ENCODE measurements at places on chromosomes 2 and 18.

GRCh38 chr2:17363846-17364245, 154.4 kb downstream of the RAD51AP2 start:
- no peaks in the 10 kb centered on the region for H3K36me3 ChIP-seq

DNA sequence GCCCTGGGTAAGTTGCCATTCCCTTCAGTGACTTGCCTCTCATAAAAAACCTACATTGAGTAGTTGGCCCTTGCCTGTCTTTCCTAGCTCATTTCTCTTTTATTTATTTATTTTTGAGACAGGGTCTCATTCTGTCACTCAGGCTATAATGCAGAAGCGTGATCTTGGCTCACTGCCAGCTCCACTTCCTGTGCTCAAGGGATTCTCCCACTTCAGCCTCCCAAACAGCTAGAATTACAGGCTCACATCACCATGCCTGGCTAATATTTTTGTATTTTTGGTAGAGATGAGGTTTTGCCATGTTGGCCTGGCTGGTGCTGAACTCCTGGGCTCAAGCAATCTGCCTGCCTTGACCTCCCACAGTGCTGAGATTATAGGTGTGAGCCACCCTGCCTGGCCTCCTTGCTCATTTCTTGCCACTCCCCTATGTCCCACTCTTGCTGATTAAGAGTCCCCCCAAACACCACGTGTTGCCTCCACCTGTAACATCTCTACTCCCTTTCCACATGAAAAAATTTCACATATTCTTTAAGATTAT, 12.6 kb downstream of the EVA1A start:
- H3K4me1 ChIP-seq: no peaks in the 10 kb centered on the region
- H3K36me3 ChIP-seq: no peaks in the 10 kb centered on the region
- peaks cover 4% of the 10 kb centered on the region for H3K27me3 ChIP-seq
- no peak for DNase-seq
- no peak overlapping the region for H3K4me3 ChIP-seq

DNA sequence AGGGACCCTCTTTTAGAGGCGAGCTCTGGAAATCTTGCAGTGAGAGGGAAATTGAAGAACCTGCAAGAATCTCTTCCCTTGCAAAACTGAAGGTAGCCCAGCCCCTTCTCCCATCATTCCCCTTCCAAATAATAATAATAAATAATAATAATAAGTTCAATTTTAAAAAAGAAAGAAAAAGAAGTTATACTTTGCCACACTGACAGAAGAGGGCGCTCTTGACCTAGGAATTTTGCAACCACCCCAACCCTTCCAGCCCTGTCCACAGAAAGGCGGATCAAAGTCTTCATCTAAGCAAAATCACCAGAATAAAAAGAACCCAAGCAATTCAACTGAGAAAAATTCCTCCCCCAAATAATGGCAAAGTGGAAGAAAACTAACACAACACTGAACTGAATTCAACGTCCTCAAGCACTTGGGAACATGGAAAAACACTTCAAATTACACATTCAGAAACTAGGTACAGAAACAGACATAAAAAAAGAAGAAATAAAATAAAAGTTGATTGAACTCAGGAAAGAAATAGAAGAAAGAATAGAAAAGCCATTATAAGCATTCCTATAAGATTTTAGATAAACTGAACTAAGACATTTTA, 98.9 kb upstream of the GLS start:
- DNase-seq: no peak
- no peaks in the 10 kb centered on the region for H3K27me3 ChIP-seq
- H3K36me3 ChIP-seq: no peaks in the 10 kb centered on the region
- no peak overlapping the region for H3K4me3 ChIP-seq

DNA sequence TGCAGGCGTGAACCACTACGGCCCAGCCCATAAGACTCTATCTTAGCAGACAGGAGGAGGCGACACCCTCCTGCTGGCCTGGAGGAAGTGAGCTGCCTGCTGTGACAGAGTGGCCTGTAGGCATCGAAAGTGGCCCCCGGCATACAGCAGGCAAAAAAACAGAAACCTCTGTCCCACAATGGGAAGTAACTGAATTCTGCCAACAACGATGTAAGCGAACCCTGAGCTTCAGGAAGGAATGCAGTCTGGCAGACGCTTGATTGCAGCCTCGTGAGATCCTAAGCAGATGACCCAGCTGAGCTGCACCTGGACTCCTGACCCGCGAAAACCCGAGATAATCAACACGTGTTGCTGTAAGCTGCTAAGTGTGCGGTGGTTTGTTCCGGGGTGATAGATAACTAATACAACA, 13.6 kb downstream of the MRO start:
- no peak for DNase-seq
- no peak overlapping the region for H3K27ac ChIP-seq
- no peak overlapping the region for H3K4me3 ChIP-seq
- H3K4me1 ChIP-seq: no peaks in the 10 kb centered on the region

- H3K27me3 ChIP-seq: no peaks in the 10 kb centered on the region
- H3K4me3 ChIP-seq: no peak overlapping the region
- no peaks in the 10 kb centered on the region for H3K4me1 ChIP-seq
- no peak overlapping the region for H3K27ac ChIP-seq
- no peak for DNase-seq
Observed at GRCh38 chr2:36912695-36913094, 53.6 kb downstream of the STRN start.

- no peaks in the 10 kb centered on the region for H3K4me1 ChIP-seq
- peaks cover 78% of the 10 kb centered on the region for H3K36me3 ChIP-seq
- H3K27me3 ChIP-seq: no peaks in the 10 kb centered on the region
Observed at GRCh38 chr2:181500201-181500600, 43.0 kb downstream of the ITGA4 start.

DNA sequence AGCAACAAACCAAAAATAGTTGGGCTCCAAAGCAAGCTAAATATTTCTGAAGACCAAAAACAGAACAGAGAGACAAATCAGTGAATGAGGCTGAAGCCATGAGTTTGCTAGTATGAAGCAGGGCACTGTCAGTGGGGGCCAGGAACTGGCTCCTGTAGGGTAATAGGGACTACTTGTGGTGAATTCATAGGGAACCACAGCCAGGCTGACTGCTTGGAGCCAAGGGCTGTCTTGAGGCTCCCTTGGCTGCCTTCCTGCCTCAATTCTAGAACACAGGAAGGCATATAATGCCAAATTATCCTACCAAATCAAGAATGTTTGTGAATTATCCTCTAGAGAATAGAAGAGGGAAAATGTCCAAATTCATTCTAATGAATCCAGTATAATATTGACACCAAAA, 406.0 kb downstream of the CCDC85A start:
- no peak for DNase-seq
- H3K27me3 ChIP-seq: no peaks in the 10 kb centered on the region
- H3K36me3 ChIP-seq: no peaks in the 10 kb centered on the region
- H3K4me3 ChIP-seq: no peak overlapping the region
- no peaks in the 10 kb centered on the region for H3K4me1 ChIP-seq

GRCh38 chr2:205700331-205701132, 18.2 kb downstream of the NRP2 start:
- H3K4me3 ChIP-seq: no peak overlapping the region
- no peak overlapping the region for H3K27ac ChIP-seq
- no peaks in the 10 kb centered on the region for H3K4me1 ChIP-seq
- no peak for DNase-seq
- H3K27me3 ChIP-seq: no peaks in the 10 kb centered on the region

DNA sequence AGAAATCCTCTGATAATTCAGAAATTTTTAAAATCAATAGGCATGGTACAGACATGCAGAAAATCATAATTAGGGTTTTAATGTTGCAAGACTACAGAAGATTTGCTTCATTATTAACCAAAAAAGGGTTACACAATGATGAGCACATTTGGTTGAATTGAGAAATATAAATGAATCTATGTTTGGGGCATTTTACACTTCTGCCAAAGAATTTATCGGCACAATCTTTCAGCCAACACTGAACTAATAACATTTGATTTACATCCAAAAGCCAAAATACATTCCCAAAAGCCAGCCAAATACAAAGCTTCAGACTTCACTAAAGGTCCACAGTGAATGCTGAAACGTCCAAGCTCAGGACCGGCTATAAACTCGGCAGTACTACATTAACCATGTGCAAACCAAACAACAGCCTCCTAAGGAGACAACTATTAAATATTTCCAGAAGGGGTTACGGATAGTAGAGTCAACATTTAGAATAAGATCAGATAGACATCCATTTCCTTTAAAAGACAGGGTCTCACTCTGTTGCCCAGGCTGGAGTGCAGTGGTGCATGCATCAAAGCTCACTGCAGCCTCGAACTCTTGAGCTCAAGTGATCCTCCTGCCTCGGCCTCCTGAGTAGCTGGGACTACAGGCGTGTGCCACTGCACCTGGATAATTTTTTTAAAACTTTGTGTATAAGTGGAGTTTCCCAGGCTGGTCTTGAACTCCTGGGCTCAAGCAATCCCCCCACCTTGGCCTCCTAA, 29.4 kb downstream of the SPRED2 start:
- H3K27ac ChIP-seq: no peak overlapping the region
- no peak for DNase-seq
- H3K27me3 ChIP-seq: no peaks in the 10 kb centered on the region

DNA sequence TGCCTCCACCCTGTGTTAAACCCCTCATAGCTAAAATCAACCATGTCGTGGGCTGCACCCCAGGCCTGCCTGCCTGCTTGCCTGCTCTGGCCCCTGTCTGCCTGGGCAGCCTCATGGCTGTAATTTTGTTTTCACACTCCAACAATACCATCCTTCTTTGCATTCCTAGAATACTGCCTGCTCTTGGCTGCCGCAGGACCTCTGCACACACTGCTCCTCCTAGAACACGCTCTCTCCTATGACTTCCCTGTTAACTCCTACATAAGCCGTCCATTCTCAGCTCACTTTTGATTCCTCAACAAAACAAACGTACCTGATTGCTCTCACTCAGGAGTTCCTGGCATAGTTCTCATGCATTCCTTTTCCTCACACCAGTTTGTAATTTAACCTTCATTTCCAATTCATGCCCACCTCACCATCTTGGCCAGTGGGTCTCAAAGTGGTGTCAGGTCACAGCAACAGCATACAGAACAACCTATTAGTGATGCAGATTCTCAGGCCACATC, 2.5 kb downstream of the UXS1 start:
- H3K4me1 ChIP-seq: peaks cover 44% of the 10 kb centered on the region
- no peak overlapping the region for H3K27ac ChIP-seq
- H3K36me3 ChIP-seq: no peaks in the 10 kb centered on the region
- DNase-seq: no peak
- no peak overlapping the region for H3K4me3 ChIP-seq

DNA sequence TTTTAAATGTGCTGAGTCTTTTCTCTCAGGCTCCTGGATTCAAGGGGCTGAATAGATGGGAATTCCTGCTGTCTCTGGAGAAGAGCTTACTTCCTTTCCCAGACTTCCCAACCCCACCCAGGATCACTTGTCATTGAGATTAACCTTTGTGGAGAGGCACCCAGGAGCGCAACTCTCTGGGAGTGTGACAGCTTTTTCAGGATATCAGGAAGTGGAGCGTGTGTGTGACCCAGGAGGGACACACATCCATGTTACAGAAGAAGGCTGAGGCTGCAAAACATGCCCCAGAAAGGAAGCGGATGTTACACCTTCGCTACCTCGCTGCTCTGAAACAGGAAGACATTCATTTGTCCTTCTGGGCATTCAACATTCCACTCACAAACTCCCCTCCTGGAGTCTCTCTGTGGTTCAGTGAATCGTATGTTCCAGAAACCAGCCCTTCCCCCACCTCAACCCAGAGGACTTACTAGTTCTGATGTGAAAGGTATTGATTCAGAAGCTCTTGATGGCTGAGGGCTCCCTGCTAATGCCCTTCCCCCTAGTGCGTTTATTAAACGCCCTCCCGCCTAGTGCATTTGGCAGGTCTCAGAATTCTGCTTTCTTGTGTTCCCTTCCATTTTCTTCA, 523.9 kb downstream of the TNS1 start:
- no peaks in the 10 kb centered on the region for H3K4me1 ChIP-seq
- no peak overlapping the region for H3K27ac ChIP-seq
- H3K27me3 ChIP-seq: no peaks in the 10 kb centered on the region
- H3K4me3 ChIP-seq: no peak overlapping the region

DNA sequence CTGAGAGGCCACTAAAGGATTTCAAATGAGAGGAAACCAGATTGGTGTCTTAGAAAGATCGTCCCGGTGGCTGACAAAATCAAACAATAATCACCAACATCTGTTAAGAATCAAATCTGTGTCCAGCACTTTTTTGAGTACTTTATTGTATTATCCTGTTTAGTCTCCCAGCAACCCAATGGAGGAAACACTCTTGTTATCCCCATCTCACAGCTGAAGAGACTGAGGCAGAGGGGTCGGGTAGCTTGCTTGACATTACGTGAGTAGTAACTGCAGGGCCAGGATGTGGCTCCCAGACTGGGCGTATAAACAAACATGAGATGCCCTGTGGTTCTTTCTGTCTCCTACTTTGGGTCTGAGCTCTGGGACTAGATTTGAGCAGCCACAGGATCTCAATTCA, 76.0 kb downstream of the KLHL29 start:
- no peak overlapping the region for H3K4me3 ChIP-seq
- no peak for DNase-seq
- no peak overlapping the region for H3K27ac ChIP-seq
- H3K27me3 ChIP-seq: no peaks in the 10 kb centered on the region
- H3K4me1 ChIP-seq: no peaks in the 10 kb centered on the region

GRCh38 chr18:51953521-51953920, 386.5 kb upstream of the DCC start:
- no peak overlapping the region for H3K4me3 ChIP-seq
- no peaks in the 10 kb centered on the region for H3K27me3 ChIP-seq
- H3K36me3 ChIP-seq: no peaks in the 10 kb centered on the region
- no peak for DNase-seq
- no peaks in the 10 kb centered on the region for H3K4me1 ChIP-seq

DNA sequence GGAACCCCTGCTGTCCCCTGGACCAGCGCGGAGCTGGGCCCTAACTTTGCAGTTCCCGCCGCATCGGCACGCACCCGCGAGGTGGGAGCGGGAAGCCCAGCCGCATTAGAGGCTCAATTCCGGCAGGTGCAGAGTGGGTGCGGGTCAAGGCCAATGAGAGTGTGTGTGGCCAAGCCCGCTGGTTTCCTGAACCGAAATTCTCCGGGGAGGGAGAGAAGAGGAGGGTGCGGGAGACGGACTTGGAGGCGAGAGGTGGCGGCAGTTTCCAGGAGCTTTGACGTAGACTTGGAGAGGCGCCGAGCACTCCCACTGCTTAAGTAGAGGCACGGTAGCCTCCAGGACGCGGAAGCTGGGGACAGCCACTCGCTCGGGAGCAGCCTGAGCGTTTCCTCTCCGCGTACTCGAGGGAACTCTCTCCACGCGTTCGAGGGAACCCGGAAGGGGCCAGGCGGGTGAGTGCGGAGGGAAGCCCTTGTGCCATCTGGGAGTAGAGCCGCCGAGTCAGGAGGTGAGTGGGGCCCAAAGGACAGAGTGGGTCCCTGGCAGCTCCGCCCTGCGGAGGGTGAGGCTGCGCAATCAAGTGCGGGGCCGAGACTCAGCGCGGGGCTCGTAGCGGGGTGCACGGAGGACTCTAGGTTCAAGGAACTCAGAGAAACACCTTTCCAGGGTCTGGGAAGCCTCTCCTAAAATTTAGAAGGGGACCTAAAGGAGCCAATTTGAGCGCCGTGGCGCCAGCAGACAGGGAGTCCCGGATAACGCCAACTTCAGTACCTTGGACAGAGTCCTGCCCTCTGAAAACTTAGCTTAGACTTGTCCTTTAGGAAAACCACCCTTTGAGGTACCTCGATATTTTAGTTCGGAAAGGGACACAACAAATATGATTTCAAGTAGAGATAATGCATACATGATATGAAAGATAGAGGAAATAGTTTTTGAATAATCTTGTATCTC, at the start of gene FAM237A:
TSS of gene FAM237A (plus strand) at position 413 of the 951 bp plus-strand sequence. CDS start 1,750 bp downstream, outside the sequence.
- no peaks in the 10 kb centered on the region for H3K4me1 ChIP-seq
- no peak within 1 kb of the TSS for H3K4me3 ChIP-seq
- no peak within 1 kb of the TSS for H3K27ac ChIP-seq
- no peaks in the 10 kb centered on the region for H3K36me3 ChIP-seq
- H3K27me3 ChIP-seq: peaks cover 19% of the 10 kb centered on the region

GRCh38 chr2:238754259-238754658, 93.6 kb upstream of the TWIST2 start:
- DNase-seq: no peak
- no peaks in the 10 kb centered on the region for H3K4me1 ChIP-seq
- peaks cover 3% of the 10 kb centered on the region for H3K27me3 ChIP-seq
- H3K4me3 ChIP-seq: no peak overlapping the region
